ENCODE measurements at places on chromosomes 1 and 21.

DNA sequence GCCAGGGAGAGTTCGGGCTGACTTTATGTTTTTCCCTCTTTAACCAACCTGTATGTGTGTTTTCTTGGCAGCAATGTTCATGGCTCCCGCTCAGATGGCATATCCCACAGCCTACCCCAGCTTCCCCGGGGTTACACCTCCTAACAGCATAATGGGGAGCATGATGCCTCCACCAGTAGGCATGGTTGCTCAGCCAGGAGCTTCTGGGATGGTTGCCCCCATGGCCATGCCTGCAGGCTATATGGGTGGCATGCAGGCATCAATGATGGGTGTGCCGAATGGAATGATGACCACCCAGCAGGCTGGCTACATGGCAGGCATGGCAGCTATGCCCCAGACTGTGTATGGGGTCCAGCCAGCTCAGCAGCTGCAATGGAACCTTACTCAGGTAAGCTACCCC, 33.6 kb upstream of the ZFP69B start:
- DNase-seq, result no peak

DNA sequence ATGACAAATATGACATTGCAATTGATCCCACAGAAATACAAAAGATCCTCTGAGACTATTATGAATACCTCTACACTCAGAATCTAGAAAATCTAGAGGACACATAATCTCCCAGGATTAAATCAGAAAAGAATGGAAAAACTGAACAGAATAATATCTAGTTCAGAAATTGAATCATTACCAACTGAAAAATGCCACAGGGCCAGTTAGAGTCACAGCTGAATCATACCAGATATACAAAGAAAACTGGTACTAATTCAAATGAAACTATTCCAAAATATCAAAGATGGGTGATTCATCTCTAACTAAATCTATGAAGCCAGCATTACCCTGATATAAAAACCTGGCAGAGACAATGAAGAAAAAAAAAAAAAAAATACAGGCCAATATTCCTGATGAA, 149.3 kb downstream of the BRINP3 start:
- no peak for DNase-seq

- DNase-seq, result no peak
These were observed 81.8 kb downstream of the TMEM53 start for GRCh38 chr1:44592208-44593145.

- DNase-seq, result no peak
These were observed 26.9 kb downstream of the SPATA46 start for GRCh38 chr1:162349635-162350330.

DNA sequence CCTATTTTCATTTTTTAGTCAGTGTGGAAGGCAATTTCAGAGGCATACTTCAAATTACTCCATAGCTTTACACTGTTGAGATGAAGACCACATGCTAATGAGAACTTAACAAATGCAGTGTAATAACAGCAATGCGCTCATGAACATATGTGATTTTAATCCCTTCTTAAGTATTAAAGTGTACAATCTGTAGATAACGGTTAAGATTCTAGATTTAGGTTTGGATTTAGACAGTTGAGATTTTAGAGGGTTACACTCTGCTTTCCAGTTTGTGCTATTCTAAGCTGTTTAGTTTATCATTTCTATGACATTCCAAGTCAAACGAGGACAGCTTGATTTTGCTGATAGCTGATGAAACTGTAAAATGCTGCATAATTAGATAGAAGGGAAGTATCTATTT, 257.8 kb upstream of the CHRM3 start:
- DNase-seq, result no peak

- peak; percentile 55 for DNase-seq
These were observed 27.0 kb upstream of the PRSS38 start for GRCh38 chr1:227788271-227789083.

GRCh38 chr1:100152271-100152670, 19.3 kb downstream of the TRMT13 start:
- DNase-seq, result no peak

All from T-helper 17 cell (primary cell).